ENCODE measurements at places on chromosomes 6 and 20.

- DNase-seq, result no peak
Observed at GRCh38 chr6:19723545-19723944, 113.6 kb upstream of the ID4 start.

GRCh38 chr6:15322781-15323536 lies 77.1 kb downstream of the JARID2 start:
- no peak for DNase-seq

- no peak for DNase-seq
Observed at GRCh38 chr6:82142524-82142923, 105.0 kb downstream of the IBTK start.

DNA sequence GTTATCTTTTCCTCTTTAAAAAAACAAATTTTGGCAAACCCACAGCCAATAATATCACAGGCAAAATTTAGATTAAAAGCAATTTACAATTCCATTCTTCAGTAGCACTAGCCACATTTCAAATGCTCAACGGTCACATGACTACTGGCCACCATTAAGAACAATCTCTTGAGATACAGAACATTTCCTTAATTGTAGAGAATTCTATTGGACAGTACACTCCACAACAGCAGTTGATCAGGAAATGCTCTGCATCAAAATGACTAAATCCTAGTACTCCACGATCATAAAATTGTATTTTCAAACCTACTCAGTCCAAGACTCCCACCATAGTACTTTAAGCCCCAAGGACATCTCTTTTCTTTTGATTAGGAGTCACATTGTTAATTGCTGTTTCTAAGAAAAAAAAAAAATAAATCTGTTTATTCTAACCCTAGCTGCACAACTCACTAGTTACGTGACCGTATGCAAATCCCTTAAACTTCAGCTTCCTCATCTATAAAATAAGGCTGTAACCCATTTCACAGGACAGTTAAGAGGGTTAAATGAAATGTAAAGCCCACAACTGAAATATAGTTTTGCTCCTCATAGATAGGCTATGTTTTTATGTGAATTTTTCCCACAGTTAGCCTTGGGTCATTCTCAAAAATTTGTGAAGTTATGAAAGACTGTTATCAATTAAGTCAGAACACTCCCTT lies 9.8 kb downstream of the C6orf62 start:
- DNase-seq, result no peak

DNA sequence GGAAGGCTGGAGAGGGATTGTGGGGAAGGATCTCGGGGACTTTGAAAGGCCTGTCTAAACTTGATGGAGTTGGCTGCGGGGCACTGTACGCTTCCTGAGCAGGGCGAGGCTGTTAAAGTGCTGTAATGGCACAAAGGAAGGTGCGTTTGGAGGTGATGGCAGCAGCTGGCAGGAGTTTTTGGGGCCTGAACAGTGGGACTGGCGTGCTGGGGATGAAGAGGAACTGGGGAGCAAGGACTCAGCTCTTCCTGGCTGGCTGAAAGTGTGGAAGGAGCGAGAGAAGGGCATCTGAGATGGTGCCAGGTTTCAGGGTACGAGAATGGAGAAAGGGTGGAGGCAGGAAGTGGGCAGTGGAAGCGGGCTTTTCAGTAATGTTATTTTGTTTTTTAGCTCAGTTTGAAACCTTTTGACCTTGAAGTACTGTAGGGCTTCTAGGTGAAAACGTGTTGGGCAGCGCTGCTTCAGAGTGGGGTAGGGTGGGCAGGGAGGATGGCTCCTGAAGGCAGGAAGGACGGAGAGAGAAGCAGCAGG lies 8.0 kb downstream of the TMEM181 start:
- DNase-seq, result no peak

- peak; percentile 37 for DNase-seq
Observed at GRCh38 chr6:81751388-81752083, 945 bp downstream of the TENT5A start.

DNA sequence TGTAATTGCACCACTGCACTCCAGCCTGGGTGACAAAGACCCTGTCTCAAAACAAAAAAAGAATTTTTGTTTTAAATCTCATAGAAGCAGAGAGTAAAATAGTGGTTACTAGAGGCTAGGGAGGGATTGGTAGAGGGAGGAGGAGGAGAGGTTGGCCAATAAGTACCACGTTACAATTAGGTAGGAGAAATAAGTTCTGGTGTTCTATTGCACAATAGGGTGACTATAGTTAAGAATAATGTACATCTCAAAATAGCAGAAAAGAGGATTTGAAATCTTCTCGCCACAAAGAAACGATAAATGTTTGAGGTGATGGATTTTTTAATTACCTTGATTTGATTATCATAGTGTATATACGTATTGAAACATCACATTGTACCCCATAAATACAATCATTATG lies 27.1 kb upstream of the TOP1 start:
- no peak for DNase-seq

- no peak for DNase-seq
Observed at GRCh38 chr6:33467091-33467490, 12.7 kb downstream of the ZBTB9 start.

- no peak for DNase-seq
Observed at GRCh38 chr6:53982366-53983050, 128.7 kb upstream of the MLIP start.

DNA sequence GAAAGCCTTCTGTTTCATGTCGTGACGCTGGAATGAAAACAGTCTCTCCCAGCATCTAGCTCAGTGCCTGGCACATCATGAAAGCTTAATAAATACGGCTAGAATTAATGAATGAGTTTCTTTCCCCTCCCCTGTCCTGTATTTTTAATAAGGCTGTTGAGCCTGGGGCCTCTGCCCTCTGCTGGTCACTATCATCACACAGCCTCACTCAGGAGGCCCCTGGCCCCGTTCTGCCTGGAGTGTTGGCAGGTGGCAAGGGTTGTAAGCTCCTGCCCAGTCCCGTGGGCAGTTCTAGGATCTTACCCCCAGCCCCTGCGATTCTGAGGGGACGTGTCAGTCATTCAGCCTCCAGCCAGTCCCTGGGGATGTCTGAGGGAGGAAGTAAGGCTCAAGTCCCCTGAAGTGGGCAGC lies 41.4 kb downstream of the PHACTR3 start:
- no peak for DNase-seq

- peak; percentile 53 for DNase-seq
Observed at GRCh38 chr6:13813621-13814175, 659 bp downstream of the MCUR1 start.

DNA sequence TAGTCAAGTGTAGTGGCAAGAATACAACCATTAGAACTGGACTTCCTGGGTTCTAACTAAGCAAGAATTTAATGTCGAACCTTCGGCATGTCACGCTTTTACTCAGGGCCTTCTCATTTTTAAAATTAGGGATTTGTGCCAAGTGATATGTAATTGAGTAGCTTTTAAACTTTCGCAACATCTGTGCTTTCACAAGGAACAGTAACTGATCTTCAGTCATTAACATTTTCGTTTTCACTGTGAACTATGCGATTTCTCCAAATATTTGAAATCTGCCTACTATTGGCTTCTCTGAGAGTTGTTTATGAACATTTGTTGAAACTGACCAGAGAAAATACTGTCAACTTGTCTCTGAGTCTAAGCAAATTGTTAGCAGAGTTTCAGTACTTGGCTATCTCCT lies 27.6 kb downstream of the GRM1 start:
- no peak for DNase-seq

DNA sequence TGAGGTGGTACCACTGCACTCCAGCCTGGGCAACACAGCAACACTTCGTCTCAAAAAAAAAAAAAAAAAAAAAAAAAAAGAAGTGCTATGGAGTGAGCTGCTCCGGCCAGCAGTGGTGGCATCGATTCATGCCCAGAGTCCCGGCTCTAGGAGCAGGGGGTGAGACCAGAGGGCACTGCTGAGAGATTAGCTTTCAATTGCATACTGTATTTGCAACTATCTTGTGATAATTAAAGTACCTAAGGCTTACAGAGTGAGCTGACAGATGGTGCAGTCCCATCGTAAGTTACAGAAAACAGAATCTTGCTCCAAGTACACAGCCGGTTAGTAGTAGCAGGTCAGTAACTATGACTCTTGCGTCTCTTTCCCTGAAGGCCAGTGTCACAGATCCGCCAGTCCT lies 31.5 kb downstream of the TMEM14B start:
- DNase-seq, result no peak

- no peak for DNase-seq
Observed at GRCh38 chr6:169829786-169830185, 78.4 kb downstream of the ERMARD start.

- no peak for DNase-seq
Observed at GRCh38 chr6:32814145-32814544, 2.7 kb downstream of the HLA-DOB start.

DNA sequence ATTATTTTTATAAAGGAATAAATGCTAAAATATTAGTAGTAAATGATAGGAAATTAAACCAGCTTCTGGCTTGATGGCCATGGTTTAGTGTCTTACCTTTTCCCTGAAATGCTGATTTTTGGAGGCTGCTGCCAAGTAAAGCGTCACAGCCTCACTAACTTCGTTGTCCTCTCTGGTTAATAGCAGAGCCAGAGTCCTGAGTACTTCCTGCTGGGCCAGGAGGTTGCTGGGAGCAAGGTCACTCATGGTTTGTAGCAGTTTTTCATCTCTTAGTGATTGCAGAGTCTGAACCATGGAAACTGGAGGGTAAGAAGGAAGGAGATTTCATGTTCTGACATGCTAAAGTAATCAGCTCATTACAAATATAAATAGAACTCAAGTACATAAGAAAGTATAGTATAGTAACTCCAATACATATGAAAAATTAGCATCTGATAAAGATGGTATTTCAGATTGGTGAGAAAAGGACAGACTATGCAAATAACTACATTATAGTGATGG lies 26.5 kb upstream of the ARMH2 start:
- no peak for DNase-seq

- DNase-seq, result no peak
Observed at GRCh38 chr20:25281541-25281991, 33.7 kb downstream of the PYGB start.

DNA sequence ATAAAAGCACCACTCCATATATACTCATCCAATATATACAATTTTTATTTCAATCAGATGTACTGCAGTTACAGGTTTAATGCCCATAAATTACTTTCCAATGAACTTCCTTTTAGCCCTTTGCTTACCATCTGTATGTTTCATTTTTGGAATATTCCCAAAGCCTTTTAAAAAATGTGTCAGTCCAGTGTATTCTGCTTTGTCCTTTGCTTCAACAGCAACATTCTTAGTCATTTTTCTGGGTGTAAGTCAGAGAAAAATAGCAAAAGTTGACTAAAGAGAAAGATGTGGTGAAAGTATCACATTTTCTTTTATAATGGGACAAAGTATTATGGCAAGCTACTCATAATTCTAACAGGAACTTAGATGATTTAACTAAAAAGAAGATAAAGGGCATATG lies 15.2 kb downstream of the DSE start:
- DNase-seq, result no peak

DNA sequence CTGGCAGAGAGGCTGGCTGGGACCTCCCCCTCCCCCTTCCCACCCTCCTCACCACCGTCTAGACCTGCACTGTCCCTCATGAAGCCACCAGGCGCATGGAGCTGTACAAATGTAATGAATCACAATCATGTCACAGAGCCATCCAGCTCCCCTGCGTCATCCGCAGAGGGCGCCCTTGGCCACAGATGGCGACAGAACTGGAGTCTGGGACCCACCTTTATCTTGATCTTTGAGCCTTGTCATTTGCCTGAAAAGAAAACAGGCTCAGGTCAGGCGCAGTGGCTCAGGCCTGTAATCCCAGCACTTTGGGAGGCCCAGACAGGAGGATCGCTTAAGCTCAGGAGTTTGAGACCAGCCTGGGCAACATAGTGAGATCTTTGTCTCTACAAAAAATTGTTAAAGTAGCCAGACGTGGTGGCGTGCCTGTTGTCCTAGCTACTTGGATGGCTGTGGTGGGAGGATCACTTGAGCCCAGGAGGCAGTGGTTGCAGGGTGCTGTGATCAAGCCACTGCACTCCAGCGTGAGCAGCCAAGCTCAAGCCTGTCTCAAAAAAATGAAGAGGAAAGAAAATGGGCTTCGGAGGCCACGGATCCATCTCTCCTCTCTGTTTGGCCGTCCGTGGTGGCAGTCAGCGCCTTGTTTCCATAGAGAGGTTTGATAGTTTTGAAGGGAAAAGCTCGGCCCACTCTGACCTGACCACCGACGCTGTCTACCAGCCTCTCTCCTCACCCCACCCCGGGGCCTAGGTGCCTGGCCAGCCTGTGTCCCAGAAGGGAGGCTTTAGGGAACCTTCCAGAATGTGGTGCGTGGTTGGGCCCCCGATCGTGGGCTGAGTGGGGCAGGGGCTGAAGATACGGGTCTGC lies 6.2 kb downstream of the COL9A3 start:
- DNase-seq, result peak; percentile 91

DNA sequence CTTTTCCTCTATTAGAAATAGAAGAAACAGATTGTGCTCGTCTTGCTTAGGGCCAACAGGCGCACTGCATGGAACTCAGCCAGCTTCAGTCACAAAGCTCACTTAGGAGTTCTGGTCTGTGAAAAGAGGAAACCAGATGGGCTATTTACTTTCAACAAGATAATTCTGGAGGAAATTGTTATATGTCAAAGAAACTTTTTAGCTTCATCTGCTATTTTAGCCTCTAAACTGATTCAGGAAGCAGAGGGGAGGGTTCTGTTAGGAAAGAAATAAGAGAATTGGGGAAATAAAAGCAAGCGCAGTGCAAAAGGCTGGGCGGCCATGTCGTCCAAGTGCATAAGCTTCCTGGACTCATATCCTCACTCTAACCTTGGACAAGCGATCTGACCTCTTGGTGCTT lies 21.3 kb downstream of the PRKN start:
- peak; percentile 3 for DNase-seq

- no peak for DNase-seq
Observed at GRCh38 chr20:9110365-9110764, 41.5 kb downstream of the PLCB4 start.

- DNase-seq, result no peak
Observed at GRCh38 chr20:37943033-37943432, 40.1 kb downstream of the VSTM2L start.

DNA sequence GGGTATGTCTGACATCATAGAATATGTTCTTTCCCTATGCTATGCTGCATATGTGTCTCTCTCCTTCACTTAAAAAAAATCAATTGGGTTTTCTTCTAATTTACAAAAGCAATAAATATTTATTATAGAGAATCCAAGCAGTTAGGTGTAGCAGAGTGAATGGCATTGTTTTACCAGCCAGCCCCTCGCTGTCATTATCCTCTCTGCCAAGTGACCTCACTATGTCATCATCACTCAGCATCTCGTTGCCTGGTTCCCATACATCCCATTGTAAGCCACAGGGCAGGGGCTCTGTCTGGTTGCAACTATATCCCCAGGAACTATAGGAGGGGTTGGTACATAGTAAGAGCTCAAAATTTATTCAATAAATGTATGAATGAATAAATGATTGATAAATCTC lies 31.3 kb downstream of the KIAA0319 start:
- no peak for DNase-seq

DNA sequence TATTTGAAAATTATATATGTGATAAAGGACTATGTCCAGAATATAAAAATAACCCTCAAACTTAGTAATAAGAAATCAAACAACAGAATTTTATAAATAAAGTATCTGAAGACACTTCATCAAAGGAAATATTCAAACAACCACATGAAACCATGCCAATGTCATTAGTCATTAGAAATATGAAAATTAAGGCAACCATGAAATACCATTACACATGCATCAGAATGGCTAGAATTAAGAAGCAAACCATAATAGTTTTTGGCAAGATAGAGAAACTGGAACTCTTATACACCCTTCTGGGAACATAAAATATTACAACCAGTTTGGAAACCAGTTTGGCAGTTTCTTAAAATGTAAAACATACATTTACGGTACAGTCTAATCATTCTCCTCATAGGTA lies 137.2 kb upstream of the ADGRB3 start:
- no peak for DNase-seq

- DNase-seq, result no peak
Observed at GRCh38 chr6:135329851-135330803, 149.0 kb downstream of the MYB start.
